Stimulated activated effector memory CD8-positive, alpha-beta T cell treated with anti-CD3 and anti-CD28 coated beads, Interleukin-12 subunit alpha, Interleukin-12 subunit beta, amount 100 ng/mL, for 72 hours (primary cell): ENCODE measurements at places on chromosomes 11 and 22.
A peak's percentile ranks its signal among the peaks of the same experiment; 100 is the strongest.

GRCh38 chr11:71064702-71065515 is 187.5 kb downstream of the SHANK2 start:
- DNase-seq, result no peak

- DNase-seq, result no peak
These were observed 102.1 kb downstream of the FBXO7 start for GRCh38 chr22:32576553-32577253.

DNA sequence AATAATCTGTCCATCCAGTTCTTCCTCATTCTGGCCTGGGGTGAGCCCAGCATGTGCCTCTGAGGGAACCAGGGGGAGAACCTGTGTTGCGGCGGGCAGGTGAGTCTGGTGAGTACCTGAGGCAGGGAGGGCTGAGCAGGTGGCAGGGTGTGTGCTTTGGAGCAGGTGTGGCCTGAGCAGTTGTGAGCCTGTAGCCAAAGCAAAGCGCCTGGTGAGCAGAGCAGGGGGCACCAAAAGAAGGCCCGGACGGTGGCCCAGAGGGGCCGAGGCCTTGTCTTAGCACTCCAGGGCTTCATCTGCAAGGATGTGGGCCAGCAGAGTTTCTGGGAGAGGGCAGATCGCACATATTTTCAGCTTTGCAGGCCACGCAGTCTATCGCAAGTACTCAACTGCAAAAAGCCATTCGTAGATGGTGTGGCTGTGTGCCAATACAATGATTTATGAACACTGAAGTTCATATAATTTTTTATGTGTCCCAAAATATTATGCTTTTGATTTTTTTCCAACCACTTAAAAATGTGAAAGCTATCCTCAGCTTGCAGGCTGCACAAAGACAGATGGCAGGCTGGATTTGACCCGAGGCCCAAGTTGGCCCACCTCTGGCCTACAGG is 8.7 kb downstream of the GLB1L2 start:
- DNase-seq, result peak; percentile 41

DNA sequence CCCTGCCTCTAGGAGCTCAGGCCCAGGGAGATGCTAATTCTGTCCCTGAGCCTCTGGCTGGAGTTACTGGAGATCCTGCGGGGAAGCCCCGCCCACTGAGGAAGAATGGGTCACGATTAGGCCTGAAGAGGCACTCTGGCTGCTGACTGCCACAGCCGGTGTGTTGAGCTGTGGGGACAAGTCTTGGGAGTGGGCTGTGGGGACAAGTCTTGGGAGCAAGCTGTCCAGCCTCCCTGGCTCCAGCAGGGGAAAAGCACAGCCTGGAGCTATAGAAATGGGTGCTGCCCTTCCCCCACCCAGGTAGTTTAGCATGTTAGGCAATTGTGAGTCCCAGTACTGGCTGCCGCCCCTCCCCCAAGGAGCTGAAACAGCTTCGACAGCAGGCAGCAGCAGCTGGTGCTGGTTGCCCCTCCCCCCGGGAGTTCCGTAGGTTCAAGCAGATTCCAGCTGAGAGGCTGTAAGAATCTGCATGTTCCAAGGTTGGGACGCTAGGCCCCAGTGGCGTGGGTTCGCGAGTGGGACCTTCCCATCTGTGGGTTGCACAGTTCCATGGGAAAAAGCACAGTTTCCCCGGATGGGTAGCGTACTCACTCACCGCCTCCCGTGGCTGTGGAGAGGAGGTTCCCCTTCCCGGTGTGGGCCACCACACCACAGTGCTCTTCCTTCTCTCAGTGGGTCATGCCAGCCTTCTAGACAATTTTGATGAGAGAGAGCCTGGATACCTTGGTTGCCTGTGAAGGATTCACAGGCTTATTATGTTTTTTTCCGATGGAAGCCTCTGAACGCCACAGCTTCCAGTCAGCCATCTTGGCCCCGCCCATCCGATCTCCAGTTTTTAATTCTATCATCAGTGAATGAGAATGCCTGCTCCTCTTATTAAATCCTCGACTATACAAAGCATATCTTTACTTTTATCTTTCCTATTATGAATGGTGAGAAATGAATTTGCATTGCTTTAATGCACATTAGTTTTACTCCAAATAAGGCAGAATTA is 61.5 kb downstream of the MSANTD4 start:
- DNase-seq, result no peak

DNA sequence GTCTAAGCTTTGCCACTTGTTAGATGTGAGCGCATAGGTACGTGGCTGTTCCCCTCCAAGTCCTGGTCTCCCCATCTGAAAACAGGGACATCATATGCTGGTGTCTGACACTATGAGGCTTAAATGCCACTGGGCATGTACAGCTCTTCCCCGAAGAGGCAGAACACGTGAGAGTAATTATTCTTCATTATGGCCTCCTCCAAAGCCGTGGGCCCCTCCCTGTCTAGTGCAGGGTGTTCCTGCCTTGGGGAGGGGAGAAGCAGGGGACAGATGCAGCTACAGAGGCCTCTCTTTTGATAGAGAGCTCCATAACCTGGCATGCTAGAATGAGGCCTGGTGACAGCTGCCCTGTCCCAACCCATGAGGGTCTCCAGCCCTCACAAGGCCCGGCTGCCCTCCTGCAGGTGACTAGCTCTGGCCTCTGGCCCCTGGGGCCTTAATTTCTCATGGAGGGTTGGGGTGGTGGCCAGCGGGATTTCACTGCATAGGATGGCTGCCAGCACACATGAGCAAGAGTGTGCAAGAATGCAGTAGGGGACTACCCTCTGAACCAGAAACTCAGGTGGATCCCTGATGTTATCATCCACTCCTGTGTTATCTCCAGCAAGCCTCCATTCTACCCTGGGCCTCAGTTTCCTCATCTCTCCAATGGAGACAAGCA is 334.6 kb downstream of the MN1 start:
- DNase-seq, result no peak

- no peak for DNase-seq
These were observed 26.3 kb downstream of the APLP2 start for GRCh38 chr11:130096042-130096441.

DNA sequence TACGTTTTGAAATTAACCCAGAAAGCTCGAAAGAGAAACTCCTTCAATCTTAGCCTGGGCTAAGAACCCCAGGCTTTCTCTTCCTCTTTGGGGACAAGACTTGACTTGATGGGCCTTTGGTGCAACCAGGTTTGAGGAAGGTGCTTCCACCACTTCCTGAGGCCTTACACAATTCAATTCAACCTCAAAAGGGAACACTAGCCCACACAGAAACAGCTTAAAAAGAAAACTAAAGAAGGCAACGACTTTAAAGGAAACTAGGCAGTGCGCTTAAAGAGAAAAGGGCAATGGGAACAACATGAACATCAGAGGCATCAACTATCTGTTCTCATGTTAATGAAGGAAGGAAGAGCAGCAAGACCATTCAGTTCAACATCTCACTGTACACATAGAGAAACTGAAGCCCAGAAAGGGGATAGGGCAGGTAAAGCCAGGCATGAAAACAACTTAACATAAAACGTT is 24.8 kb downstream of the PAK1 start:
- DNase-seq, result no peak

DNA sequence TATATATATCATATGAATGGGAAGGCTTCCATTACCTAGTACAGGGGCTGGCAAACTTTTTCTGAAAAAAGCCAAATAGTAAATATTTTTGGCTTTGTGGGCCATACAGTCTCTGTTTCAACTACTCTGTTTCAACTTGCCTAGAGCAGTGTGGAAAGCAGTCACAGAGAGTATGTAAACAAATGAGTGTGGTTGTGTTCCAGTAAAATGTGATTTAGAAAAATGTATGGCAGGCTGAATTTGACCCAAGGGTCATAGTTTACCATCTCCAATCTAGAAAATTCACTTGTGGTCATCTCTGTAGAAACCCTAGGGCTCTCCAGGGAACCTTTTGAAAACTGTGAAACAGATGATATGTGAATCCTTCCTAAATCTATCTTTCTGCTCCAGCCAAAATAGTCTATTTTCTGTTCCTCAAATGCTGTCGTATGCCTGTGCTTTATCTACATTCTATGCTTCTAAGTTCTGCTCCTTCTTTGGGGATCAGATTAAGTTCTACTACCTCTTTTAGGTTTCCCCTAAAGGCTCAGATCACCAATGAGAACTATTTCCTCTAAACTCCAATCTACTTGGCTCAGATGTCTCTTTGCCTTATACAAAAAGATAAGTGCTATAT is 356.2 kb downstream of the METTL15 start:
- no peak for DNase-seq

DNA sequence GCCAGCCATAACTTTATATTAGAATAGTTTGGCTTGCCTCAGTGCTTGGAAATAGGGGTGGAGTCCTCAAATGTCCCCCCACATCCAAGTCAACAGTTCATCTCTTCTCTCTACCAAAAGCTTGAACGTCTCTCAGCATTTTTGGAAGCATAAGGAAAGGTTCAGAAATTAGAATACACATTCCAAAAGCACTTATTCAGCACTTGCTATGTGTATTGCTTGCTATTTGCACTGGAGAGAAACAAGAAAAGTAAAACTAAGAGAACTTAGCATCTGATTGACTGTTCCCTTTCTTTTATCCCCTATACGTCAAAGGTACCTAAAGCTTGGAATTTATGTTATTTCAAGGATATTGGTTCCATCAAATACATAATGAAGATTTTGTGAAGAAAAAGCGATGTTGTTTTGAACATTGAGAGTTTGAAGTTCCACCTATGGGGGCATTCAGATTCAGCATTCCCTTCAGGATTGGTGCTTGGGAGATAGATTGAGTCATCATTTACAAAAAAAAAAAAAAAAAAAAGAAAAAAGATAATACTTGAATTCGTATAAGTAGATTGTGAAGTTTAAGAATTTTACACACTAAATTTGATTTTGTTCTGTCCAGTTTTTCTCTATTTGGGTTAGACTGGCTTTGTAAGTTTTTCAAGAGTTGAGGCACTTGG is 1.3 kb downstream of the TBRG1 start:
- no peak for DNase-seq

DNA sequence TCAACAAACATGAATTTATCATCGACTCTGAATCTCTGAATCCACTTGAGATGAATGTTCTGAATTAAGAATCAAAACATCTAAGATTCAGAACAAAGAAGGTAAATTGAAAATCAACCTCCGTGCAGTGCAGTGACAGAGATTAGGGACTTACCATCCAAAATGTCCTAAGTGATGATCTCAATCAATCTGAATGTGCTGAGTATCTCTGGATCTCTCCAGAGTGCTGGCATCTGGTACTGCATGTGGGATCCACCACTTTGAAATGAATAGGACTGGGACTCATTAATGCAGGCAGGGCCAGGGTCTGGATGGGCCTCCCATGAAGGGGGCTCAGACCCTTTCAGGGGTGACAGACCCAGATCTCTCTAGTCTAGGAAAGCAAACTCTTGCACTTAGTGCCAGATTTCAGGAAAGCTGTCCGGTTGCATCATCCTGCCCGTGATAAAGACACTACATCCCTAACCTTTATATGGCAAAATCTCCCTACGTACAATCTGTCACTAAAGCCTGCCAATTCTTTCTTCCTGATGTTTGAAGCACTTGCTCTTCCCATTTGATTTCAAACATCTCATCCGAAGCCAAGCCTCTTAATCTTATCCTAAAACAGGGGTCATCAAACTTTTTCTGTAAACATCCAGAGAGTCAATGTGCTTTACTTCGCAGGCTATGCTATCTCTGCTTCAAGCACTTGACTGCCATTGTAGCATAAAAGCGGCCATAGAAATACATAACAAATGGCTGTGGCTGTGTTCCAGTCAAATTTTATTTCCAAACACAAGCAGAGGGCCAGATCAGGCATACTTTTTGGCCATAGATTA is 263.3 kb downstream of the LARGE1 start:
- no peak for DNase-seq

- DNase-seq, result no peak
These were observed 123.6 kb downstream of the CHST1 start for GRCh38 chr11:45541693-45542434.

- no peak for DNase-seq
These were observed 70.6 kb upstream of the ZC3H12C start for GRCh38 chr11:110022548-110022947.

GRCh38 chr11:132106096-132106982 is 735.9 kb downstream of the NTM start:
- DNase-seq, result no peak

DNA sequence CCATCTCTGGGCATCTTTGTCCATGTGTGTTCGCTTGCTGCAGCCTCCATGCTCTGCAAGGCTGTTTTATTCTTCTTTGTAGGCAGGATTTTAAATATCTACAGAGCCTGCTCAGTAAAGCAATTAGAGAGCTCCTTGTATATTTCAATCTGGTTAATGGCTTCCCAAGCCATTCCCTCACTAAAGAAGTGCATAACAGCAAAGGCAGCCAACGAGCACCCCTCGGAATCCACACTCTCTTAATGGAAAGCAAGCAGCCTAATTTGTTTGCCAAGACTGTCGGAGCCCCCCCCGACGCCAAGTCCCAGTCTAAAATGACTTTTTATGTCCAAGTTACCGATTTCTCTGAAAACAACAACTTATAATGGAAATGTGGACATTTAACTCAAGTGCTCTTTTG is 123.6 kb downstream of the ARL14EP start:
- DNase-seq, result no peak

- DNase-seq, result no peak
These were observed at the start of gene WNT7B for GRCh38 chr22:45977003-45977411. WNT7B (minus strand) TSS chr22:45977162; CDS start chr22:45976754, 408 bp downstream.
